ENCODE measurements at places on chromosomes 11 and 22. TPM values are rescaled to one million over a fixed set of nuclear protein-coding genes. Genes with fewer than 3 reads are reported as not detected.

MMP12 gene
- 0.03 TPM for polyA plus RNA-seq

HBD gene
- not detected for polyA plus RNA-seq

DNA sequence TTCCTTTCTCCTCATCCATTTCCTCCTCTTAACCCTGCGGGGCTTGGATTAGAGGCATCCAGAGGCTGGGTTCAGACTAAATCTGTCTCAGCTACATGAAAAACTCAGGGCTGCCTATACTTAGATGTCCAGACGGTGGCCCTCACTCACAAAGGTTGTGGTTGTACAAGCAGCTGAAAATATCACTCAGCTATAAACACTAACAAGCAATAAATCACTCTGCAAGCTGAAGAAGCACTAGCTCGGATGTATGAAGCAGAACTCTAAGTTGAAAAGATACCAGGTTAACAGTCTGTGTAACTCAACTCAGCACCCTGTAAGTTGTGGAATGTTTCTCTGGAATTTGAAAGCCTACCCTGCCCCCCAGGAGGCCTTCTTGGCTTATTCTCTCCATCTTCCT lies 82.9 kb downstream of the EXT2 start:
- no peak for DNase-seq

- no peak for DNase-seq
Observed at GRCh38 chr11:65895482-65895981, 4.7 kb downstream of the FOSL1 start.

DNA sequence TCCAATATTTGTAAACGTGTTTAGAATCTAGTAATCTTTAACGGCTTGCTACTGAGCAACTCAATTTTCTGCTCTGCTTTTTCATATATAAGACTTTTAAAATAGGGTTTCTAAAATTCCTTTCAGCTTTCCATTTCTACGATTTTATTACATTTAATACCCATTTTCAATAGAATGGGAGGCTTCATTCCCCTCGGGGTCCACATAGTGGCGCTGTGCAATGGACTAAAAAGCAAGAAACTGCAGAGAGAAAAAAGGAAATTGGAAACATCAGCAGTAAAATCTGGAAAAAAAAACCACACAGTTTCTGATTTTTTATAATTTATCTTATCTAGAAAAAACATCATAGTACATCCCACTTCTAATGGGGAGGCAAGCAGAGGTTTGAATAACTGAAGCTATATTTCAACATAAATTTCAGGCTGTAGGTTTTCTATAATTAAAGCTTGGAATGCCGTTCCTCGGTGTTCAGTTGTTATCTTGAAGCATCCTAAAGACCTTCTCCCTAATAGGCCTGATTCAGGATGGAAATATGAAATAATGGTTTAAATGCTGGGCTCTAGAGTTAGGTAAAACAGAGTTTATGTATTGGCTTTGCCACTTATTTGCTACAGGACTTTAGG lies 18.7 kb upstream of the JHY start:
- no peak for DNase-seq

DNA sequence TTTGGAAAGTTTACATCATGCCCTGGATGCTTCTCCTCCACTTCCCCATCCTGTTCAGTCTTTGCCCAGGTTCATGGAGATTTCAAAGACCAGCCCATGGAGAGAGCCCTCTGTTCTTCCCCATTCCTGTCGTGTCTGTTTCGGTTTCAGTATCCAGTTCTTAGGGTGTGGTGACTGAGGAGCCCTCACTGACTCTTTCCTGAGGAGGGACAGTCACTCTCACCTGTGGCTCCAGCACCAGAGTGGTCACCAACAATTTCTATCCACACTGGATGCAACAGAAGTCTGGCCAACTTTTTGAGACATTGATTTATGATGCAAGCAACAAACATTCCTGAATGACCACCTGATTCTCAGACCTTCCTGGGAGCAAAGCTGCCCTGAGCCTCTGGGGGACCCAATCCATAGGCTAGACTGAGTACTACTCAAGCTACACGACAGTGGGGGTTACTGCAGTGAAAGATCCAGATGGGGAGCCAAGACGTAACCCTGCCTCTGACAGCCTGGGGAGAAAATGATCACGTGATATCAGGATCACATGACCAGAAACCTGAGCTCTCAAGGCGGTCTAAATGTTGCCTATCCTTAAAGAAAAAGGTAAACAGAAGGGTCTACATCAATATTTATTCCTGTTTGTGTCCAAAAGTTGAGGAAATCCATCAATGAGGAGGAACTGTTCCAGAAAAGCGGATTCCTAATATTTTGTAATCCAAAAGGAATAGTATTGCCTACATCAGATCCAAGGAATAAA lies 76.2 kb upstream of the VPREB1 start:
- peak; percentile 42 for DNase-seq
